ENCODE measurements at places on chromosomes 11 and 22.

- DNase-seq: no peak
Measured at GRCh38 chr22:31278151-31278621, 14.1 kb downstream of the PIK3IP1 start.

DNA sequence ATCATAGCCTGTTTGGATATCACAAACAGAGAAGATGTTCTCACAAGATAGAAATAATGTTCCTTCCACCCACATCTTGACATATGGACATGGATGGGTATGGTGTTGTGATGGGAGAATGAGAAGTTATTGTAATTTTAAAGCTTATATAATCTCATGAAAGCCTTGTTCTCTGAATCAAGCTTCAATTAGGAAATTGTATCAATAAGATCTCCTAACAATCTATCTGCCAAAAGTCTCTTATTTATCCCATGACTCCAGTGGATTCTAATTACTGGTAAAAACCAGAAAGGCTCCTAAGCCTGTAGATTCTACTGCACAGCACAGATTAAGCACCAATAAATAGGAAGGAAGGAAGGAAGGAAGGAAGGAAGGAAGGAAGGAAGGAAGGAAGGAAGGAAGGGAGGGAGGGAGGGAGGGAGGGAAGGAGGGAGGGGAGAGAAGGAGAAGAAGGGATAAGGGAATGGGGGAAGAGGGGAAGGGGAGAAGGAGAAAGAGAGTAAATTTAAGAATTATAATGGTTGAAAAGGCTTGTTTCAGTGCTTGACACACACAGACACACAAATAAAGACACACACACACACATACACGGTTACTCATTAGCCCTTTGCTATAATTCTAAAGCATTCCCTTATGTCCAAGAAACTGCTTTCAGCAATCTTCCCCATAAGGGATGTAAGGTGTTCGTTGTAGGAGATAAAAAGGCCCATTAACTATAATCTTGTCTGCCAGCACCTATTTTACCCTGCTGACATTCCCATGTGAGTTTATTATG is 258.0 kb upstream of the API5 start:
- no peak for DNase-seq

DNA sequence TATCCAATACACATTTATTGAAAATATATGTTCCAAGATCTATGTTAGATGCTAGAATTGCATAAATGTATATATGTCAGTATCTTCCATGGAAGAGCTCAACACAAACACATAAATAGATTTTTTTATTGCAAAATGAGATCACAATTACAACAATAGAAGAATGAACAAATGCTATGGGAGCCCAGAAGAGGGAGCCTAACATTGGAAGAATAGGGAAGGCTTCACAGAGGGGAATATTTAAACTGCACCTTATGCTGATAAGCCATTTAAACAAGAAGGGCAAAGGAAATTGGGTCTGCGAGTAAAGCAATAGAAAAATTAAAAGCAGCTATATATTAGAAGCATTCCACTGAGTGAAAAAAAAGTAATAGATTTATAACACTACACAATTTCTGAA is 96.1 kb upstream of the LRRC55 start:
- DNase-seq: no peak

- DNase-seq: no peak
Measured at GRCh38 chr11:113553235-113553634, 78.0 kb upstream of the DRD2 start.

DNA sequence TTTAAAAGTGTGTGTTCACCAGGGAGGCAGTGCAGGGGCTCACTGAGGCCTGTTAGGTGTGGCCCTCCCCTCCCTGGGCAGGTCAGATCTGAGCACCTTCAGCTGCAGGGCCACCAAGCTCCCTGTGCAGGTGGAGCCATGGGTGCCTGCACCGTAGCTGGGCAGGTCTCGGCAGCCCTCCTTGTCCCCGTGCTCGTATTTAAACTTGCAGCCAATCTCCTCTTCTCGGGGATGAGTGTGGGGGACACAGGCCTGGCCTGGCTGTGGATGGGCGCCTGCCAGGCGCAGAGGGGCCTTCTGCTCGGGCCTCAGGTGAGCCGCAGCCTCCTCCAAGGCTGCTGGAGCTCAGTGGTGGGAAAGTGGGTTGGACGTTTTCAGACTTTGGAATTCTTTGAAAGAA is 19.1 kb downstream of the PHRF1 start:
- no peak for DNase-seq

DNA sequence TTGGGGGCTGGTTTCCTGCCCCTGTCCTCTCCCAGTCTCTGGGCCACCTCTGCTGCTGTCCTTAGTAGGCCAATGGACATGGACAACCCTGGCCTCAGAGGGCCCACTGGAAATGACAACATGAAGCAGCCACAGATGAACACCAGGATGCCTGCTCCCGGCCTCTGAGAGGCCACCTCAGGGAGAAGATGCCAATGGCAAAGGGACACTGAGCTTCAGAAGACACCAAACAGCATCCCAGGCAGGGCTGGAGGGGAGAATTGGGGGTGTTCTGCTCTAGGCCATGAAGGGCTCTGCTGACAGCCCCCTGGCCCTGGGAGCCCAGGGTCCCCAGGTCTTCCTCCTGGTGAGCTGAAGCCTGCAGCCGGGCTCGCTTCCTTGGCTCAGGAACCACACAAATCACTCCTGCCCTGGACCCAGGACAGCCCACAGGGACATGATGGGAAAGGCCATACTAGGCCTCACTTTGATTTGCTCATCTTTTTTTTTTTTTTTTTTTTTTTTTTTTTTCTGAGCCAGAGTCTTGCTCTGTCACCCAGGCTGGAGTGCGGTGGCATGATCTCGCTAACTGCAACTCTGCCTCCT is 45.3 kb downstream of the TPBGL start:
- no peak for DNase-seq

Data from stimulated activated CD4-positive, alpha-beta T cell treated with anti-CD3 and anti-CD28 coated beads, Interleukin-1b, Interleukin-23, amount 100 ng/mL, for 4 hours (primary cell).